ENCODE measurements at places on chromosomes 6 and 20.

DNA sequence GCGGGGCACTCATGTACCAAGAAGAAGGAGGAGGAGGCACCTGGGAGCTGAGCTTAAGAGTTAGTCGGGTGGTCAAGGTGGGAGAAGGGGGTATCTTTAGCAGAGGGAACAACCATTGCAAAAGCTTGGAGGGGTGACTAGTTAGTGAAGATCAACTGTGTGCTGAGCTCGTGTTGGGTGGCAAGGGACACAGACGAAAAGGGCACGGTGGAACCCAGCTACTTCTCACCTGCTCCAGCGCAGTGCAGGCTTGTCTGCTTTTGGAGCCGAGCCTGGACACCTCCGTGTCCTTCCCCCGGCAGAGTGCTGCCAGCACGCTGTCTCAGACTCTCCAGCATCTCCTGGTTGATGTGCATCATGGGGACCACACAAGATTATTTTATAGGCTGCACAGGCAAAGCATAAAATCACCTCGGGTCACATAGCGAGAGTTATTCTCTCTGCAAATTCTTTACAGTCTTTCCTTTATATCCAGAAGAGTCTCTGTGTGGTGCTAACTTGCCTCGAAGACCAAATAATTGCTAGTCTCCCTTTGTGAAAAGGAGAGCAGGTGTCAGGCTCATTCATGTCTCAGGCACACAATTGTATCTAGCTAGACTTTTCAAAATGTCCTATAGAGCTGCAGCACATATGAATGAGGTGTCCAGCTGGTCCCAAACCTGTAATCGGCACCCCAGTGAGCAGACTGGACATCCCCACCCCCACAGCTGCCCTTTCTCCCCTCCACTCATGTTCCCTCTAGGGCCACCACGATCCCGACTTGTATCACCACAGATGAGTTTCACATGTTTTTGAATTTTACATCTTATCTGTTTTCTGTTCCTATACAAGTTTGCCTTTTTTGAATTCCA is 123.4 kb downstream of the CEBPB start:
- no peak for DNase-seq

DNA sequence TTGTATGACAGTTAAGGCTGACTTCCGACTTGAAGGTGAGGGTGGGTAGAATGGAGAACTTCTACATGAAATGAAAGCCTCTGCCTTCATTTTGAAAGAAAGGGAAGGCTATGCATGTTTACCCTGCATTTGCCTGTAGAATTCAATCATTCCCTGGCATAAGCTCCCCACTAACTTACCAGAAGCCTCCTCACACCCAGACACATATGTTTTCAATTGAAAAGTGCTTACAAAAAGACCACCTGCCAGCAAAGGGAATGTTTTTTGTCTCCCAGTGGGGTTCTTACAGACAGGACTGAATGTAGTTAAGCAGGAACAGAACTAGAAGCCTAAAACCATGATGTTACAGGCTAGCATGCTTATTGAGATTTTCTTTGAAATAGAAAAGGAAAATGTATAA is 392.1 kb upstream of the HSF2 start:
- DNase-seq = no peak

DNA sequence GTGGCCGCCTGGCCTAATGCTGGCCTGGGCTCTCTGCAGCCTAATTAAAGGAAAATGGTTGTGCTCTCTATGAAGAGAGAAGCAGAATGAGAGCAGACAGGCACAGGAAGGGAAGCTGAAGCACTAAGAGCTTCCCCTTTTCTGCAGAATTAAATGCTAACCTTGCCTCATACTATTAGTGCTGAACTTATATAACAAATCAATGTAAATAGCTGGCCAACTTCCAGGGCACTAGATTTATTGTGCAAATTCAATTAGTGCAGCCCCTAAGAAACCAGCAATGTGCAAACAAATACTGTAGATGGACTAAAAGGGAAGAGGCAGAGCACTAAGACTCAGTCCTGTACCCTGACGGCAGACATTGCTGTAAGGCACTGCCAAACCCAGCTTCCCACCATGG is 36.1 kb upstream of the INSM1 start:
- DNase-seq = no peak

GRCh38 chr20:10553326-10553984 is 118.3 kb downstream of the SLX4IP start:
- DNase-seq = peak; percentile 23

GRCh38 chr6:91387290-91388059 is 800.6 kb upstream of the MAP3K7 start:
- DNase-seq = no peak

- DNase-seq = no peak
Measured at GRCh38 chr6:118419448-118420394, 128.4 kb upstream of the PLN start.

DNA sequence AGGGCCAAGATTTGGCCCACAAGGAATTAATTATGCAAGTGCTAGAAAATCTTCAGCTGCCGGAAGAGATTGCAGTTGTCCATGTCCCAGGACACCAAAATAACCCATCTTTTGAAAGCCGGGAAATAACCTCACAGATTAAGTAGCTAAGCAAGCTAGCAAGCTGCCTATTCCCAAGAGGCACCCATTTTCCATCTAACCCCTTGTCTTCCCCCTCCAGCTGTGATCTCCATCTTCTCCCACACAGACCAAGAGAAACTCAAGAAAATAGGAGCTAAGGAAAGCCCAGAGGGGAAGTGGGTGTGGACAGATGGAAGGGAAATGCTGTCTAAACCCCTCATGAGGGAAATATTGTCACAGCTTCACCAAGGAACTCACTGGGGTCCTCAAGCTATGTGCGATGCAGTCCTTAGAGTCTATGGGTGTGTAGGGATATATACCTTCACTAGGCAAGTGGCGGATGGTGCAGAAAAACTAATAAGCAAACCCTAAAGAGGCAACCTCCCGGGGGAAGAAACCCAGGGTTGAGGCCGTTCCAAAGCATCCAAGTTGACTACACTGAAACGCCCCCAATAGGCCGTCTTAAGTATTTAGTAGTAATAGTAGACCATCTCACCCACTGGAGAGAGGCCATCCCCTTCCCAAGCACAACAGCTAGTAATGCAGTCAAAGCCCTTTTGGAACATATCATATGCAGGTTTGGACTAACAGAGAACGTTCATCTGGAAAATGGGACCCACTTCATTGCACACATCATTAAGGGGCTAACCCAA is 64.3 kb upstream of the PRSS16 start:
- DNase-seq = no peak

DNA sequence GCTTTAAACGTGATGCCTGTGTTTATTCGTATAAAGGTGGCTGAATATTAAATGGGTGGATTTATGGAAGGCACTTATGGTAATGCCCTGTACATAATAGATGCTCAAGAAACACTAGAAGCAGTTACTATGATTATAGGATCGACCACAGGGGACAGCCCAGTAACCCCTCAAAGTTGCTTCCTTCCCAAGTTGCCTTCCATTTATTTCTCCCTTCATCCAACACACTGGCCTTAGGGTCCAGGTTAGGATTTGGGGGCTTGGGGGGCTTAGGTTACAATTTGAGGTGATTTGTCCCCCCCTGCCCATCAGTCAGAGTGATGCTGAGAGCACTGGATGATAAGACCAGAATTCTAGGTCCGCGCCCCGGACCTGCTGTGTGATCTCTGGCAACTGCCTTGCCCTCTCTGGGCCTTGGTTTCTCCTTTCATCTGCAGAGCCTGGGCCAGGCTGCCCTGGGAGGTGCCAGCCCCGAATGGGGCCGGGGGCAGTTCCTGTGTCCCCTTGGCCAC is 101.5 kb downstream of the CEBPB start:
- no peak for DNase-seq

- DNase-seq = no peak
Measured at GRCh38 chr20:19890445-19891051, 126.6 kb upstream of the NAA20 start.

DNA sequence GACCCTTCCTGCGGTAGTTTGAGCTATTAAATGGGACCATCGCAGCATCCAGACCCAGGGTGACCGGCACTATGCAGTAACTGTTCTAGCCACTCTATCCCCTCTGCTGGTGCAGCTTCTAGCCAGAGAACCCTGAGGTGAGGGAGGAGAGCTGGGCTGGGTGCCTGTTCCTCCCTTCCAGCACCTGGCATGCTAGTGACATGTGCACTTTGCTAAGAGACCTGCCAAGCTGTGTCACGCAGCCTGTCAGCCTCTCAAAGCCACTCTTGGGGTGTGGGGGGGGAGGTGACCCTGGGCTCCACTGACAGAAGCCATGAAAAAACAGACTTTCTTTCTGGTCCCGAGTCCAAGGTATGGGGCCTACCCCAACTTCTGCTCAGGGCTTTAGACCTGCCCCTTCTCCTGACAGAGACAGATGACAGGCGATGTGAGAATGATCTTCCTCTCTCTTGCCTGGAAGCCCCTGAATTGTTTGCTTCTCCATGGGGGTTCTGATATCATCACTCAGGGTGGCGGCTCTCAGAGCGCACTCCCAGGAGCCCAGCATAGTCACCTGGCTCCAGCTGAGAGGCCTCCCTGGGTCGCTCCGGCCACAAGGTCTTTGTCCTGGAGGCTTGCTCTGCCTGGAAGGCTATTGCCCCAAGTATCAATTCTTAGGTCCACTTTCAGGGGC is 47.2 kb upstream of the MLN start:
- no peak for DNase-seq

GRCh38 chr20:38969708-38970107 is 7.6 kb downstream of the DHX35 start:
- DNase-seq = no peak

DNA sequence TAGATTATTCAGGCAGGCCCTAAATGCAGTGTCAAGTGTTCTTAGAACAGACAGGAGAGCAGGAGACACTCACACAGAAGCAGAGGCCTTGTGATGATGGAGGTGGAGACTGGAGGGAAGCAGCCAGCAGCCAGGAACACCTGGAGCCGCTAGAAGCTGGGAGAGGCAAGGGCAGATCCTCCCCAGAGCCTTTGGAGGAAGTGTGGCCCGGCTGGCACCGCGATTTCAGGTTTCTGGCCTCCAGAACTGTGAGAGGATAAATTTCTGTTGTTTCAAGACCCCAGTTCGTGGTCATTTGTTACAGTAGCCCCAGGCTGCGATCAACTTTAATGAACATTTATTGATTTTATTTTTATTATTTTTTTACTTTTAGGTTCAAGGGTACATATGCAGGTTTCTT is 203.0 kb downstream of the QKI start:
- no peak for DNase-seq

GRCh38 chr20:18019068-18019467 is 38.6 kb downstream of the OVOL2 start:
- no peak for DNase-seq

DNA sequence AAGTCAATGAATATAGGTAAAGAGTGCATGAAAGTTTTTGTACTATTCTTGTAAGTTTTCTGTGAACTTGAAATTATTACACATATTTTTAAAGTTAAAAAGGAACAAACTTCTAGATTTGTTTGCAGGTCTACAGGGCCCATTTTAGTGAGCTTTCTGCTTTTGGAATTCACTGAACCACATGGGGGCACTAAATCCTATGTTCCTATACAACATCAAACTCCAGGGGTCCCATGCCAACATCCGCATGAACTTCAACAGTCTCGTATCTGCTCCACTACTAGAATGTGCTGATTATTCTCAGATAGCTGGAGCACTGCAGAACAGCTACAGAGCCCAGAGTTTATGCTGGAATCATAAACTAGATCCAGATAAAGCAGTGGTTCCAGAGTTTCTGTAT is 347.9 kb upstream of the SPTLC3 start:
- DNase-seq = no peak

DNA sequence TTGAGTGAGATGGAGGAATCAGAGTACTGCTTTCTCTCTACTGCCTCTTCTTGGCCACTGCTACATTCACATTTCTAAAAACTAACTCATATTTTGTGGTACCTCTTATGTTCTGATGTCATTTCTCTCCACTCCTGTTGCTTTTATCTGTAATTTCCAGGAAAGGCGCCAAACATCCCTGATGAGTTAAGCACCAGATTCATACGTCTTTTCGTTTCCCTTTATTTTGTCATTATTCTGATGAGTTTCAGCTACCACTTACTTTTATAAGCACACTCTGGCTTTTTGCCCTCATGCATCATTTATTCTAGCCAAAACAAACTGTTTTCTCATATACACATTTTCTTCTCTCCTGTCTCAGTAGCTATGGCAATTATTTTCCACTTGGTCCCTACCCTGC is 680.0 kb downstream of the RNF144B start:
- no peak for DNase-seq

DNA sequence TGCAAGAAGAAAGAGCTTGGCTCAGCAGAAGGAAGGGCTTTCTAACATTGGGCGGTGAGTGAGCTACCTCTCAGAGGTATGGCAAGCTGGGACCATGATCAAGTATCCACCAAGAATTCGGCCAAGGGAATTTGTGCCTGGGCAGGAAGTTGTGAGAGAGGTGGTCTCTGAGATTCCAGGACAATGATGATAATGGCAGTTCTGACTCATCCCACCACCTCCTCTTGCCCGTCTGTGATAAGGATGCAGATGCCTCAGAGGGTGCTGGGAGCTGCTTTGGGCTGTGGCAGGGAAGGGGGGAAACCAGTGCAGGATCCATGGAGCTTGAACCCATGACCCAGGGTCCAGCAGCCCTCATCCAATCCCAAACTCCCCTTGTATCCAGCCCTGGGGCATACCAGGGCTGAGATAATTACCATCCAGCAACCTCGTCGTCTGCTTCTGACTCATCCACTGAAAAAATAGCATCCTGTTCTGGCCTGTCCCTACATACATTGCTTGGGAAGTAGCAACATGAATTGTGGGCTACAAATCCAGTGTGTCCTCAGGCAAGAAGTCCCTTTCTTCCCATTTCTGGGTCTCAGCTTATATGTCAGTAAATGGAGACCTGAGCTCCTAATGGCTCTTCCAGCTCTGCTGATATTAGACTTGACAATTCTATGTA is 5.9 kb downstream of the TGM6 start:
- DNase-seq = no peak

- no peak for DNase-seq
Measured at GRCh38 chr6:118529756-118530155, 18.3 kb upstream of the PLN start.

GRCh38 chr20:51312480-51312783 is 230.1 kb downstream of the NFATC2 start:
- no peak for DNase-seq

GRCh38 chr20:40863355-40863919 is 165.2 kb upstream of the TOP1 start:
- no peak for DNase-seq

DNA sequence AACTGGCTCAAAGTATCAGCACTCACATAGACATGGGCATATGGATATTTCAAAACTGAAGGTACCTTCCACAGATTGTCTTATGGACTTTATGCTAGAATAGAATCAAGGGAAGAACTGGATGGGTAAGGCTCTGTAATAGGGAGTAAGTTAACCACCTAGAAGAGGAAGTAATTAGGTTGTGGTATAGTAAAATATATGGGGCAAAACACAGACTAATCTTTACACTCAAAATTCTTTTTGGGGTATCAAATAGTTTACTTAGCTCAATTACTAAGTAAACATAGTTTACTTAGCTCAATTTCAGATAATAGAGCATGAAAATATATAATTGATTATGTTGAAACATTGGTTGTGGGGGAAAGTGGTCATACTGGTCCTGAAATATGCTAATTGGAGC is 94.2 kb upstream of the ATXN1 start:
- no peak for DNase-seq

DNA sequence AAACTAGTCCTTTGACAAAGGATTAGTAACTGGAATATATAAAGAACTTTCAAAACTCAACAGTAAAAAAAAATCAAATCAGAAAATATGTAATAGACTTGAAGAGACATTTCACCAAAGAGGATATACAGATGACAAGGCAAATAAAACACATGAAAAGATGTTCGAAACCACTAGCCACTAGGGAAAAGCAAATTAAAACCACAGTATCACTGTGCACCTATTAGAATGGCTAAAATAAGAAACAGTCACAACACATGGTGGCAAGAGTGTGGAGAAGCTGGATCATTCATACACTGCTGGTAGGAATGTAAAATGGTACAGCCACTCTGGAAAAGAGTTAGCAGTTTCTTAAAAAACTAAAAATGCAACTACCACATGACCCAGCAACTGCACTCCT is 14.9 kb downstream of the ZBTB2 start:
- no peak for DNase-seq
